ENCODE measurements at places on chromosomes 7 and 10. TPM values are rescaled to one million over a fixed set of nuclear protein-coding genes. Genes with fewer than 3 reads are reported as not detected.

Gene CTNNA3
- total RNA-seq, result under 0.01 TPM

Gene DENND11
- 6.9 TPM for total RNA-seq

Gene STOX1
- total RNA-seq, result under 0.01 TPM

Gene SEC31B
- total RNA-seq, result 3.0 TPM

Gene METTL27
- 4.9 TPM for total RNA-seq

Gene TRDMT1
- total RNA-seq, result 5.8 TPM

Gene HERC4
- 77.0 TPM for total RNA-seq

Gene XRCC2
- under 0.01 TPM for total RNA-seq

Gene ELAPOR2
- 5.9 TPM for total RNA-seq

Gene GPR22
- total RNA-seq, result not detected

Gene PRF1
- not detected for total RNA-seq

Gene GLI3
- 6.4 TPM for total RNA-seq

Gene FRAT1
- total RNA-seq, result 2.8 TPM

Gene DMTF1
- total RNA-seq, result 59.8 TPM

Gene HKDC1
- 2.1 TPM for total RNA-seq

Gene FKBP14
- 21.8 TPM for total RNA-seq

Gene MAGI2
- 17.0 TPM for total RNA-seq

Gene FAM241B
- 0.26 TPM for total RNA-seq

Gene FEZF1
- not detected for total RNA-seq

Gene PNLIP
- not detected for total RNA-seq

Gene PARD3
- 46.4 TPM for total RNA-seq

Gene AKR1C2
- total RNA-seq, result 10.6 TPM

Gene PDGFA
- 10.8 TPM for total RNA-seq

Gene NRG3
- not detected for total RNA-seq

Gene FAM25C
- not detected for total RNA-seq

Gene DRGX
- not detected for total RNA-seq

Gene EZH2
- 6.7 TPM for total RNA-seq

Gene DLX5
- total RNA-seq, result not detected

Gene SHTN1
- total RNA-seq, result 0.26 TPM

Gene CALML3
- total RNA-seq, result not detected

Gene LRMDA
- 1.0 TPM for total RNA-seq

Gene PAPOLB
- under 0.01 TPM for total RNA-seq

Gene CAMK2B
- 0.26 TPM for total RNA-seq

Gene PNLIPRP2
- not detected for total RNA-seq

Gene ADAM12
- 33.9 TPM for total RNA-seq

Gene PLA2G12B
- not detected for total RNA-seq

Gene ZCCHC24
- 44.4 TPM for total RNA-seq

Gene GRID1
- 0.33 TPM for total RNA-seq
